ENCODE measurements at places on chromosomes 13 and 19.

GRCh38 chr13:42395086-42395821 is 123.3 kb downstream of the AKAP11 start:
- DNase-seq = no peak

DNA sequence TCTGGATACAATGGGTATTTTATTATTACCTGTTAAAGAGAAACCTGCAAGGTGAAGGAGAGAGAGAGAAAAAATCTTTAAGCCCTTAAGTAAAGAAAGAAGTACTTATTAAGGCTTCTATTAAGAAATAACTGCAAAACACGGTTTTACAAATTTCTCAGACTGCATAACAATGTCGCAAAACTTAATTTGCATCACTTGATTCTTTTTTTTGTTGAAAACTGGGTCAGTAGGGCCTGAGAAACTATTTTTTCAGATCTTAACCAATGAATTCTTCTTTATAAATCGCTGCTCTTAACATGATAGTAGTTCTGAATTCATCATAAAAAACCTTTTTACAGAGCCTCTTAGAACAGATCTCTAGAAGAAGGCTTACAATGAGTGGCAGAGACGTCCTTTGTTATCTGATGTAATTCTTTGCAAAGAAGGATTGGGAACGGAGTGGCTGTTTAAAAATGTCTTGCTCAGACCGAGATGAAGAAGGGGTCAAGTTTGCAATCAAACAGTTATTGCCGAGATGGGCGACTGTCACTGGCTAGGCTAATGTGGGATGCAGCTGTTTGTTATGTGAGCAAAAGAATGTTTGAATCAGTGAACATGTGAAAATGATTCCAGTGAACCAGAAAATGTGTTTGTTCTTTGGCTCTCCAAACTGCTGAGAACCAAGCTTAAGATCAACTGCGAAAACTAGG is 76.3 kb downstream of the ZNF536 start:
- no peak for DNase-seq

DNA sequence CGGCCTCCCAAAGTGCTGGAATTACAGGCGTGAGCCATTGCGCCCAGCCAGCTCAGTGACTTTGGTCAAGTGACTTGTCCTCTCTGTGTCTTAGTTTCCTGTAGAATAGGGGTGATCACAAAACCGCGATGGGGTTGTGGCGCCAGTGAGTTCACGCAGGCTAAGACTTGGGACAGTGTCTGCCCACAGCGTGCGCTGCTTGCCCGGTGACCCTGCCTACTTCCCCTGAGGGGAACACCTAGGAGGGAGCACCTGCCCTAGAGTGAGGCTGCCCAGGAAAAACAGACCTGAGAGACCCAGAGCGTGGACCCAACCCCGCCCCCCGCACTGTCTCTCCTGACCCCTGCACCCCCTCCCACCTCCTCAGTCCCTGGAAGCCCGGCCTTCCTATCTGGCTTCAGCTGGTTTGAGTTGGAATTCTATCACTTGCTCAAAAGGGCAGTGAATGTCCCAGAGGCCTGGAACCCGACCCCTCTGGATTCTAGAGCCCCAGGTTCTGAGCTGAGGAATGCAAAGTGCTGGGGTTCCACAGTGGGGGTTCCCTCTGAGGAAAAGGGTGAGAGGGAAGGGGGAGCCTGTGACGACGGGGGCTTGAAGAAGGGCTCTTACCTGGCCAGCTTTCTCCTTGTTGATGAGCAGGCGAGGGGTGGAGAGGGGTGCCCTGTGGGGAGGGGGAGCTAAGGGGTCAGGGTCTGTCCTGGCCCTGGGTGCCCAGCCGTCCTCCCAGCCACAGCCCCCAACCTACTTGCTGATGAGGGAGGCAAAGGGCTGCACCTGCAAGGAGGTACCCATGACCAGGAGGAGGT is 2.2 kb upstream of the RINL start:
- no peak for DNase-seq

DNA sequence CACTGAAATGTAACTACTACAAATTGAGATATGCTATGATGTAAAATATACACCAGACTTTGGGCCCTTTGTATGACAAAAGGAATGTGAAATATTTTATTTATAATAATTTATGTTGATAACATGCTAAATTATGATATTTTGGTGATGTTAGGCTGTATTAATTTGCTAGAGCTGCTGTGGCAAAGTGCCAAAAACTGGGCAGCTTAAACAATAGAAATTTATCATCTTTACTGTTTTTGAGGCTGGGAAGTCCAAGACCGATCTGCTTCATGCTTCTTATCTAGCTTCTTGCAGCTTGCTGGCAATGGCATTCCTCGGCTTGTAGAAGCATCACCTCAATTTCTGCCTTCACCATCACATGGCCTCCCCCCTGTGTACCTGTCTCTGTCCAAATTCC is 245.0 kb downstream of the GPC5 start:
- no peak for DNase-seq

DNA sequence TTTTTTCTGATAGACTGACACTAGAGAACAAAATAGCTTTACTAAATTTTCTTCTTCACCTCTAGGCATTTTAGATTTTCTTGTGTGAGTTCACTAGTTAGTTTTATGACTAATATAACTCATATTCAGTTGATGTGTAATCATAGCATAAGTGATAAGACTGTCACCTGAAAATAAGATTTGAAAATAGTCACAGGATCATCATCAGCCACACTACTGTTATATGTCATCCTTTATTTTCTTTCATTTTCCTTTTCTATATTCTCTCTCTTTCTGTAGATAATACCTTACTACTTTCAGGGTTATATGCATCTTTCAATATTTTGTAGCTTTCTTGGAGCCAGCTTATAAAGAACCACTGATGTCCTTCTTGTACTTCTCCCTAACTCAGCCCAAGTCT is 292.6 kb downstream of the TDRD3 start:
- DNase-seq = no peak

DNA sequence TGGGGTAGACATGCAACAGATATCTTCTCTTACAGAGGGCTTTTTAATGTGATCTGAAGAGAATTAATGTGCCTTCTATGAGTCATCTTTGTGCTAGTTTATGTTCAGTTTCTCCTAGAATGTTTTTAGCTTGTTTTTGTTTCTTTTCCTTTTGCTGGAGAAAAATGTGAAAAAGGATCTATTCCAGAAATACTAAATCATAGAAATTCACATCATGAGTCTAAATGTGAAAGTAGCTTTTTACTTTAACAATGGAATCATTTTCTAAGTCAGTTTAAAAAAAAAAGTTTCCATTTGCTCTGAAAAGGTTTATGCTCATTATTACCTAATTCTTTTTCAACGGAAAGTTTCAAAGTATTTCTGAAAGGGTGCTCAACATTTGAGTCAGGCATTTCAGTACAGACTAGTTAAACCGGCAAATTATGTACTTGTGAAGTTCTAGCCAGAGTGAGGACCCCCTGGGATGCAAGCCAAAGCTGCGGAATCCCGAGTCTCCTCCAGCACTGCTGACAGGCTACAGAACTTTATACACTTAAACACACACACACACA is 72.9 kb downstream of the SPATA13 start:
- DNase-seq = peak; percentile 76

DNA sequence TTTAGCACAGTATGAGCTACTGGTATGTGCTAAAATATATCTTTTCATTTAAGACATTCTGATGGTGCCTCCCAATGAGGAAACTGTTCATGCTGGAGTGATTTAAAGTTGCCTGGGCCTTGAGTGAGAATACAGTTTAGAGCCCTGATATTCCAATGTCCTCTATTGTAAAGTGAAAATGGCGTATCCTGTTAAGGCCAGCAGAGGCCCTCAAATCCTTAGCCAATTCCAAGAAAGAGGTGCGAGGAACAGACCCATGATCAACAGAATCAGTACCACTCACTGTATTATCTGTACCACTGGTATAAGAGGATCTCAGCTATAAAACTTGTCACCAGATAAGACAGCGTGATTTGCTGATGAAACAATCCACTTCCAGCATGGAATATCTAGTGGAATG is 273.1 kb upstream of the SLITRK5 start:
- DNase-seq = no peak

GRCh38 chr19:19106056-19106551 is 32.2 kb downstream of the TMEM161A start:
- DNase-seq = no peak

DNA sequence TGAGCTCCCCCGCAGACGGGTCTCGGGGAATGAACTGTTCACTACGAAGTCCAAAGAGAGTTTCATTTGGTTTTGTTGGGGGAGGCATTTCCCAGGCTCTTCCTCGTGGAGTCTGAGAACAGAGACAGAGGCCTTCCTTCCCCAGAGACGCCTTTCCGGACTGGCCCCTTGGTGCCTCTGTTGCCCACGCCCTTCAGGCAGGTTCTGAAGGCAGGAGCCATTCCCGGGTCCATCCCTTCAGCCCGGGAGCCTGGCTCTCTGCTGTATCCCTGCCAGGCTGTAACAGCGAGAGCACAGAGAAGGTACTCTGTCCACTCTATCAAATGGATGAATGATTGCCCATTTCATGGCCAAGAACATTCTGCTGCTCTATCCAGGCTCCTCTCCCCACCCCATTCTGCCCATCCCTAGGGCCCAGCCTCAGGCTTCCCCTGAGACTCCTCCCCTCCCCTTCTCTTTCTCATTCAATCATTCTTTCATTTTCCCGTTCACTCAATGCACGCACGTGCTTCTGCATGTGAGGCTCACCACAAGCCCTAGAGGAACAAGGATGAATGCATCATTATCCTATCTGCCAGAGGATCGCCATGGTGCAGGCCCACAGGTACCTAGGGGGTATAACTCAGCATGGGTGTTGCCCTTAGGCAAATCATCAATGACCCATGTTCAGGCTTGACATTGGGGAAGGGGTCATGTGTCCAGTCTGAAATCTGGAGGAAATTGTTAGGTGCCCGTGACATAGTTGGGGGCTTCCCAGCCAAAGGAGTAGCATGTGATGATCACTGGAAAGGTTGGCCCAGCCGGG is 298.6 kb downstream of the ZNF536 start:
- DNase-seq = no peak

- DNase-seq = no peak
Observed at GRCh38 chr13:27975564-27976361, 6.6 kb upstream of the CDX2 start.

GRCh38 chr19:38506723-38507550 is 73.4 kb downstream of the RYR1 start:
- peak; percentile 17 for DNase-seq

- no peak for DNase-seq
Observed at GRCh38 chr13:36436811-36437210, 4.5 kb downstream of the CCNA1 start.

- peak; percentile 37 for DNase-seq
Observed at GRCh38 chr13:36447501-36447900, 15.2 kb downstream of the CCNA1 start.

Measured in fibroblast of lung (primary cell).